Adrenal gland (tissue), 19 donors: ENCODE measurements at places on chromosomes 3 and 15.

DNA sequence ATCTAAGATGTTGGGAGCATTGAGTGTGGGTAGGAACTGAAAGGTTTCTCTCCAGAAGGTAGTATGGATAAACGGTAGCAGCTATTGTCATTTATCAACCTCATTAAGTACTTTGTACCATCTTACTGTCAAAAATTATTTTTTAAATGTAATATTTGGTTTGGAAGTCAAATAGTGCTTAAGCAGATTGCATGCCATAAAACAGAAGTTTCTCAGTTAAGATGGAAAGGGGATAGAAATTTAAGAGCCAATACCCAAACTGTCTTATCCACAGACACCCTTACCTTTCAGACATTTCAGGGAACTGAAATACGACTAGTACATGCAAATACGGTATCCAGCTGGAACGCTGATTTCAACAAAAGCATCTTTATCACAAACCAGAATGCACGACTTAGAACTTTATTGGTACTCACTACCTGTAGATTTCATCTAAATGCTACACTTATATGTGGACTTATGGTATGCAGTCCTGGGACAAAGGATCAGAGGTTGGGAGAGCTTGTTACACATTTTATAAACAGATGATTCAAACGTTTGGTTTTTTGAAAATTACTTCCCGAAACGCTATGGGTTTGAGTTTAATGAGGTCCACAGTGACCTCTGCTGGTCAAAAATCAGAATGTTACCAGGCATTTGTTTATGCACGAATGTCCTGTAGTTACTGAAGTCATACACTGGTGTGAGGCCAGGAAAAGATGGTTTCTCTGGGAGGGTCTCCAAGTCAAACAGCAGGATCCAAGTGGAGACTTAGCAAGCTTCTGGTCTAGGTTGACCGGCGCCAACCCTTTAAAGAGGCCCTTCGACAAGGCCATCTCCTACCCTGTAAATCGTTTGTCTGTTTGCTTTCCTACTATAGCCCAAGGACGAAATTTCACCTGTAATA, 45.7 kb upstream of the DUT start:
- DNase-seq: peak; percentile 62

GRCh38 chr3:46947546-46947901, 29.0 kb downstream of the CCDC12 start:
- DNase-seq: no peak

GRCh38 chr3:172580680-172581401, 57.6 kb upstream of the TNFSF10 start:
- no peak for DNase-seq

DNA sequence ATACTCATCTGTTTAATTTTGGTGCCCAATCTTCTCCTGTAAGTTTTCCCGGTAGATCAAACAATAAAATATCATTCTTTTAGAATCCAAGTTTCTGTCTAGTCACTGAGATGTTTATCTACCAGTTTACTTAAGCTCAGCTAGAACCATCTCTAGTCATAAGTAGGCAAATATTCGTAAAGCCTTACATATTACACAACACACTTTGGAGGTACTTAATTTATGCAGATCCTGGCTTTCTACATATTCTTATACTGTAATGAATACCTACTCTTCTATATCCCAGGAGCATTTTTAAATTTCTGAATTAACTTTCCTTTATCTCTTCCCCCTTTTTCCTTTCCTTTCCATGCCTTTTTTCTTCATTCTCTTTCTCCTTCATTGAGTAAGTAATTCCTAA, 185.9 kb upstream of the ZBTB20 start:
- no peak for DNase-seq

GRCh38 chr3:32392536-32393302, 1.1 kb downstream of the CMTM7 start:
- DNase-seq: peak; percentile 45

GRCh38 chr3:16332904-16333426, 68.0 kb downstream of the OXNAD1 start:
- DNase-seq: no peak

DNA sequence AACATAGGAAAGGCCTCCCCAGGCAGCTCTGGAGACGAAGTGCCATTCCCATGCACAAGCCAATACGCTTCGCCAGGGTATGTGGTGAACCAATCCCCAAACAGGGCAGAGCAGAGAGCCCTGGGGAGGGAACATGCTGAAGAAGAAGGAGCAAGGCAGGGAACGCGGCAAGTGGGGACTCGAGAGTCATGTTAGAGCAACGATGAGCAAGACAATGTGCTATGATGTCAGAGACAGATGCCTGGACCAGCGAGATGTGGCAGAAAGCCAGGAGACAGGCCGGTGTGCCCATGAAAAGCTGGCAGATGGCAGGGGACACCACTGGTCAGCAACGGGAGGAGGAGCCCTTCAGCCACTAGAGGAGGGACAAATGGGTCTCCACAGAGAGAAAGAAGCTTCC, 39.6 kb downstream of the NIPA2 start:
- peak; percentile 27 for DNase-seq

GRCh38 chr3:96803870-96804269, 10.5 kb upstream of the EPHA6 start:
- no peak for DNase-seq

DNA sequence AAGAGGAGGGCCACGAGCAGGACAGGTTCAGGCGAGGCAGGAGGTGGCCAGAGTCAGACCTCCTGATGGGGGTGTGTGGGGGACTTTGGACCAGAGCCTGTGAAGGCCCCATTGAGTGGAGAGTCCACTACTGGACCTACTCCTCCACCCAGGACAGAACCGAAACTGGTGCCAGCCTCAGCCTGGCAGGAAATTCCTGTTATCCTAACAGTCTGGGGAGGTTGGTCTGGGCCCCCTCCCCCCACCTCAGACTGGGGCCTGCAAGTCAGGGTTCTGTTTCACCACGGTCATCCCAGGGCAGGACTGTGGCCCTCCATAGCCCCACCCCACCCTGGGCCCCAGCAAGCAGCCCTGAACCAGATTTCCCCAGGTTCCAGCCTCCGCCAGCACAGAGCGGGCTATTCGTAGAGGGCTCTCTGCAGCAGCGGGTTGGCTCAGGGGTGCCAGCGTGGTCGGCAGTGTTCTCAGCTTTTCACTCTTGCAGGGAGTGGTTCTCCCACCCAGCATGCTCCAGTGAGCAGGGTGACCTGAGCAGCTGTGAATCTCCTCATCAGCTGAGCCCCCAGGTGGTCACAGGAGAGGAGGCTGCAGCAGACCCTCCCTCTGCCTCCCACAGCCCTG, 217.3 kb downstream of the TBC1D2B start:
- no peak for DNase-seq

DNA sequence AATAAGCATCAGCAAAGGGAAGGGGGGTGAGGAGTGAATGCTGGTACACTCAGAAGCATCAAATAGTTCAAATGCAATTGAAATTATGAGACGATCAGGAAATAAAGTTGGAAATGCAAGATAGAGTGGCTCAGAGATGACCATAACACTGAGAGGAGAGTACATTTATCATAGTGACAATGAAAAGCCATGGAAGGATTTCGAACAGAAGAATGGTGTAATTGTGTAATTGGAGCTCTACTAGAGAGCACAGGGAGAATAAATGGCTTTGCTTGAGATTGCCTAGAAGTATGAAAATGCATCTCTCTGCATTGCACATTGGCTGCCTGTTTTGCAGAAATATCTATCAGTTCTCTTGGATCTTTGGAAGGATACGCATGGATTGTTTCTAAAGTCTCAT, 163.3 kb downstream of the TP63 start:
- no peak for DNase-seq

DNA sequence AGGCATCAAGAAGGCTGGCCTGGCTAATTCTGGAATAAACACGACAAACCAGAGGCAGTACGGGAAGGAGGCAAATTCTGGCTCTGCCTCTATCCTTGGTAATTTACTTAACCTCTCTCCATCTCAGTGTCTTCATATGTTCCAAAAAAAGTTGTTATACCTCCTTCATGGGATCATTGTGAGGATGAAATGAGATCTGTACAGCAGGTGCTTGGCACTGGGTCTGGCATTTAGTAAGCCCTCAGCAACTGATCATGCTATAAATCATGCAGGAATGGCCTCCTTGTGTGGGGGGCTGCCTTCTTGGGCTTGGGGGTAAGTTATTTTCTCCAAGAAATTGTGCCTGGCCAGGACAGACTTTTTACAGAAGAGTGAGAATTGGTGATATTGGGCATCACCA, 38.3 kb upstream of the TRA2B start:
- no peak for DNase-seq

DNA sequence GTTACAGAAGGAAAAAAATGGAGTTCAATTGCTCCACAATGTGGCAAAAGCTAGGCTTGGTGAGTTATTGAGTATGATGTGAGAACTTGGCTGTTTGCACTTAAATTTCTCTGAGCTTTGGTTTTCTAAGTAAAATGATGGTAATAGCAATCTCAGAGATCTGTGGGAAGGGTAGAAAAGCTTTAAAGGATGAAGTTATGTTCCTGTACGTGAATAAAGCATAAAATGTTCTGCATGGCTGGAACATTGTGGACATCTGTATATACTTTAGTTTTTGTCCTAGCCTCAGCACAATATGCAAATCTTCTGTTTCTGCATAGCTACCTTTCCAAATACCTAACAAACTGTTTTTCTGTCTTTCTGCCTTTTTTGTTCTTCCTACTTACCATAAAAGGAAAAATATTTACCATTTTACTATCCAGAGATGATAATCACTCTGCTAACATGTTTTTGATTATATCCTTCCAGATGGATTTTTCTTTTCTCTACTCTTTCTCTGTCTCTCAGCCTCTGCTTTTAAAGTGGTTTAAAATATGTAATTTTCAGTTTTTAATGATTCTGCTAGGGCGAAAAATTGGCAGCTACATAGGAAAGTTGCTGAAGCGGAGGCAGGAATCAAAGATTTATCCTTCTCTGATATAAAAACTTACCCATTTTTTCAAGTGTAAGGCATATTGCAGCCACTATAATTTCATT, 188.1 kb downstream of the FNDC3B start:
- DNase-seq: no peak

- DNase-seq: no peak
These were observed 63.2 kb upstream of the LPP start for GRCh38 chr3:188090620-188091309.

DNA sequence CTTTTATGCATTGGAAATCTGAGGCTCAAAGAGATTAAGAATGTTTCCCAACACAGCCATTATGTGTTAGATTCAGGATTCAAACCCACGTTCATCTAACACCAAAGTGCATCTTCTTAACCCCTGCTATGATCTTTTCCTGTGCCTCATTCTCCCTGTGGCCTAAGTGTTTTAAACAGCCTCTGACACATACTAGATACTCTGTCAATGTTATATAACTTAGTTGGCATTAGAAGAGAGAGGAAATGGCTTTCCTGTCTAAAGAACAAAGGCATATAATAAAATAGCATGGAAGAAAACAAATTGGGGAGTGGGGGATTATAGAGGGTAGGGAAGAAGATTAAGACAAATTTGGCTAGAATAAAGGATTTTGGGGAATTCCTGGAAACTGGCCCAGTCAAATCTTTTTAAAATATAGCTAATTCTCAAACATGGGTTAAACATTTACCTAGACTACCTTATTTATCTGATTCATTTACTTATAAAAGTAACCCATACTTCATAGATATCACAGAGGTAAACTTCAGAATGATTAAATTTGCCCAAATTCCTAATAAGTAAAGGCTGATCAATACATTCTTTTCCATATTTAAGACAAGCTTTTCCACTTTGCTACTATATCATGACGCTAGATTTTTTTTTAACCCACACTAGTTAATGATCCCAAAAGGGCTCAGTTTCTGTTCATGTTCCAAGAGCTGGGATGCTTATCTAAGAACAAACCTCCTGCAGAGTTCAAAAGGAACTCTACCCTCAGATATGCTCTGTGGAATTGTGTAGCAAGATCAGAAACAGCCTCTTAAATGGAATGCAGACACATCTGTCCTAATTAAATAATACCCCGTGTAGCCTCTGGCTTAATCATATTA, 122.9 kb upstream of the PTPRG start:
- DNase-seq: no peak

- no peak for DNase-seq
These were observed 82.7 kb downstream of the SLC25A26 start for GRCh38 chr3:66303491-66303901.

DNA sequence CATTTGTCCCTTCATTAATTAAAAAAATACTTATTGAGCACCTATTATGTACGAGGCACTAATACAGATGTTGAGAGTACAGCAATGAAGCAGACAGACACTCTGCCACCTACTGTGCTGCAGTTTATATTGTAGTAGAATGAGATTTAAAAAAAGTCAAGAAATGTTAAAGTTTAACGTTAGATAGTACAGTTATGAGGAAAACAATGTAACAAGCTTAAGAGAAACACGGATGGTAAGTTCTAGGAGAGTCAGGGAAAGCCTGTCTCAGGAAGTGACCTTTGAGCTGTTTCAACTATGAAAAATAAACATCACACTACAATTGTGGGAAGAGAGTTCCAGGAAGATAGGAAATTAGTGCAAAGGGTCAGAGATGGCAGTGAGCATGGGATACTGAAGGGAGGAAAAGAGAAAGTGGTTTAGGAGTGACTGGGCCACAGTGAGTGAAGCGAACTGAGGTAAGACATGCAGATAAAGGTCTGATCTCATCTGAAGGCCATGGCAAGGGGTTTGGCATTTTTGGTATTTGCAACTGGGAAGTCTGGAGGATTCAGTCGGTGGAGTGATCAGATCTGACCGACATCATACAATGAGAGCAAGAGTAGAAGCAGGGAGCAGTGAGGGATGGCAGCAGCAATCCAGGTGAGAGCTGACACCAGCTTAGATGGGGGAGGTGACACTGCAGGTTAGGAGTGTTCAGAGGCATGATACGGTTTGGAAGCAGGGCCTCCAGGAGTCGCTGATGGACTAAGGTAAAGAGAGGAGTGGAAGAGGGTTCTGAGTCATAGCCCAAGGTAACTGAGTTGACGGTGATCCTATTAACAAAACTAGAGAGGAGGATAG, 28.5 kb downstream of the PLSCR4 start:
- DNase-seq: peak; percentile 26

DNA sequence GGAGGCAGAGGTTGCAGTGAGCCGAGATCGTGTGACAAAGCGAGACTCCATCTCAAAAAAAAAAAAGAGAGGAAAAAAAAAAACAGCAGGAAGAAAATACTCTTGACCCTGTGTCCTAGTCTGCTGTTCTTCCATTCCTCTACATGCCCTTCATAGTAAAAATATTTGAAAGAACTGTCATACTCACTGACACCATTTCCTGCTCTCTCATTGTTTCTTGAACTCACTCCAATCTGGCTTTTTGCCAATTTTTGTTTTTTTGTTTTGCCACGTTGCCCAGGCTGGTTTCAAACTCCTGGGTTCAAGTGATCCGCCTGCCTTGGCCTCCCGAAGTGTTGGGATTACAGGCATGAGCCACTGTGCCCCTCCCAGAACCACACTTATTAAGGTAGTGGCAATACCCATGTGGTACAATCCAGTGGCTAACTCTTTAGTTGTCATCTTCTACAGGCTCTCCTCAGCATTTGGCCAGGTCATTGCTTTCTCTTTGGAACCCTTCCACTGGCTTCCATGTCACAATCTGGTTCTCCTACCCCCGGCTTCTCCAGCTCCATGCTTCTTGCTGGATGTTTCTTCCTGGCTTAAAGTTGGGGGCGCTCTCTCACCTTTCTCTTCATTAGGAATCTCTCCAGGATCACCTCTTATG, 238.2 kb upstream of the C2CD4B start:
- no peak for DNase-seq

GRCh38 chr3:62805580-62806277, 69.5 kb downstream of the CADPS start:
- no peak for DNase-seq
